ENCODE measurements at places on chromosomes 13 and 19.

GRCh38 chr13:59490651-59491050 lies 673.1 kb downstream of the DIAPH3 start:
- DNase-seq: no peak

GRCh38 chr19:30236587-30236986 lies 135.6 kb upstream of the ZNF536 start:
- no peak for DNase-seq

- no peak for DNase-seq
These were observed 190.8 kb downstream of the TEX29 start for GRCh38 chr13:111511219-111511732.

- DNase-seq: no peak
These were observed 9.3 kb upstream of the CPAMD8 start for GRCh38 chr19:17035842-17036424.

- DNase-seq: no peak
These were observed 1.3 kb downstream of the FARP1 start for GRCh38 chr13:98144027-98144741.

DNA sequence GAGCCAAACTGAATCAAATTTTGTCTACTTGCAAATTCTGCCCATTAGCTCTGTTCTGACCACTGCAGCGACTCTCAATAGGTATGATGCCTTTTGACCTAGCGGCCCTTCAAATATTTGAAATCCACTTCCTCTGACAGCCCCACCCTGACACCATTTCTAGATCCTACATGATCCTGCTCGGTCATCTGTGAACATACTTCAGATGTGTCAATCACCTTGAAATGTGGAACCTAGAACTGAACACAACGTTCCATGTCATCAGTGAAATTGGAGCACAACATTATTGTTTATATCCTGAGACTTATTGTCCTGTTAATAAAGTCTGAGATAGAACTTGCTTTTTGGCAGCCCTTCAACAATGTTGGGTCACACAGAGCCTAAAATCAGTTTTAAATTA lies 98.2 kb downstream of the UBL3 start:
- no peak for DNase-seq

GRCh38 chr13:99859178-99860177 lies 112.1 kb downstream of the ZIC5 start:
- no peak for DNase-seq

GRCh38 chr19:42059196-42059595 lies 10.8 kb downstream of the GRIK5 start:
- DNase-seq: no peak

GRCh38 chr13:66794340-66795031 lies 435.6 kb downstream of the PCDH9 start:
- no peak for DNase-seq

GRCh38 chr19:17861542-17862402 lies 2.1 kb downstream of the RPL18A start:
- no peak for DNase-seq

- DNase-seq: no peak
These were observed 55.4 kb upstream of the ZNF724 start for GRCh38 chr19:23305555-23305954.

- no peak for DNase-seq
These were observed 8.5 kb upstream of the EEF1AKMT1 start for GRCh38 chr13:20782116-20782708.

DNA sequence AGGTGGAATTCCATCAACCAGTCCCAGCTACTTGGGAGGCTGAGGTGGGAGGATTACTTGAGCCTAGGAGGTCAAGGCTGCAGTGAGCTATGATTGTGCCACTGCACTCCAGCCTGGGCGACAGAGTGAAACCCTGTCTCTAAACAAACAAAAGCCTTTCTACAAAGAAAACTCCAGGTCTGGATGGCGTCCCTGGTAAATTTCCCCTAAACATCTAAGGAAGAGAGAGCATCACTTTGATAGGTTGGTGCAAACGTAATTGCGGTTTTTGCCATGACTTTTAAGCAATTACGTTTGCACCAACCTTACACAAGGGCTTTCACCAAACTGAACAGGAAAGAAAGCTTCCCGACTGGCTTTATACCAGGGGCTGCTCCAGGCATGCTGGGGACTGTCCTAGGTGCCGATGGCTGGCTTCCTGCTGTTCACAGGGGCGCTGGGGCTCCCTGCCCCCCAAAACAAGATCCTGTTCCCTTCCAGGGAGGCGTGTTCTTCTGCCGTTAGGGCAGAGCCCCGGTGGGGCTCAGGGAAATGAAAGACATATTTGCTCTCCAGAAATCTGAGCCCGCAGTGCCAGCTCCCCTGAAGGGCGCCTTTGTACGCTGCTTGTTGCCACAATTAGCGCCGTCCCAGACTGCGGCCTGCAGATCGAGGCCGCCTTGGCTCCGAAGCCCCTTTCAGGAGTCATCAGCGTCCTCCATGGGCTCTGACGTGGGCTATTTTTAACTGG lies 38.7 kb upstream of the KLF2 start:
- no peak for DNase-seq

DNA sequence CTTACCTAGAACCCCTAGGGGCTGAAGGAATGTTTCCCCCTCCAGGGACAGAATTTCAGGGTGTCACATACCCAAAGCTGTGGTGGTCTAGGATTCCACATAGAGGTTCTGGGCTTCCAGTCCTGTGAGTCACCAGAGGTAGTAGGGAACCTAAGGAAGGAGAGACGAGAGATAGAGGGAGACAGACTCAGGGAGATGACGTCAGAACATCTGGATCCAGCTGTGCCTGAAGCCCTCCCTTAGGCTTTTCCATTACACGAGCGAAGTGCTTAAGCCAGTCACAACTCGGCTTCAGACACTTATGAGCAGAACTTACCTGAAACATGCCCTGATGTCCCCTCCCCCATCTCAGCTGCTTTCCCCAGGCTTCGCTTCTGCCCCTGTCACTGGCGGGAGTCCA lies 11.8 kb upstream of the SELENOW start:
- DNase-seq: no peak

DNA sequence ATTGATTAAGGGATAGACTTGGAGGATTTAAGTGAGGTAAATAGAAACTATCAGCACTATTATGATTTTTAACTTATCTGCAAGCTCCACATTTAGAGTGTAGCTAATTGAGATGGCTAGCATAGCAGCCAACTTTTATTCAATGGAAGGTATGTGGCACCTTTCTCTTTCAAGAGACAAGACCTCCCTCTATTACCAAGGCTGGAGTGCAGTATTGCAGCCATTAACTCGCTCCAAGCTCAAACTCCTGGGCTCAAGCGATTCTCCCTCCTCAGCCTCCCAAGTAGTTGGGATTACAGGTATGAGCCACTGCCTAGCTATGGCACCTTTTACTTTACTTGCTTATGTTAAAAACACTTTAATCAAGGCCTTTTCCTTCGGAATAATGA lies 8.2 kb downstream of the TPT1 start:
- DNase-seq: no peak

- DNase-seq: no peak
These were observed 599 bp downstream of the ZIC2 start for GRCh38 chr13:99982036-99982730.

GRCh38 chr19:15779756-15780476 lies 7.5 kb upstream of the OR10H5 start:
- peak; percentile 65 for DNase-seq

DNA sequence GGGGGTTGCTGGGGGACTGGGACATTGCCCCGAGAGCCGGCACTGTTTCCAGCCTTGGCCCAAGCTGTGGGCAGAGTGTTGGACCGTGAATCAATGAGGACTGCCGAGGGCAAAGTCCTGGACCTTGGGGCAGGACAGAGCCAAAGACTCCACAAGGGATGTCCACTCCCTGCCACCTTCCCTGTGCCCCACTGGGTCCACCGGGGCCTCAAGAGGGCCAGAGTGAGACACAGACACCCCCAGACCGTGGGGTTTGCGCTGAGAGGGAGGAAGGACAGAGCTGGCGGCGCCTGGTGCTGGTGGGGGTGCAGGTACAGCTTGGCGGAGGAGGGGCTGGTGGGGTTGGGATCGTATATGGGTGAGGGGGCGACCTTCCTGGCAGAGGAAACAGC lies 11.8 kb downstream of the MAST3 start:
- no peak for DNase-seq

DNA sequence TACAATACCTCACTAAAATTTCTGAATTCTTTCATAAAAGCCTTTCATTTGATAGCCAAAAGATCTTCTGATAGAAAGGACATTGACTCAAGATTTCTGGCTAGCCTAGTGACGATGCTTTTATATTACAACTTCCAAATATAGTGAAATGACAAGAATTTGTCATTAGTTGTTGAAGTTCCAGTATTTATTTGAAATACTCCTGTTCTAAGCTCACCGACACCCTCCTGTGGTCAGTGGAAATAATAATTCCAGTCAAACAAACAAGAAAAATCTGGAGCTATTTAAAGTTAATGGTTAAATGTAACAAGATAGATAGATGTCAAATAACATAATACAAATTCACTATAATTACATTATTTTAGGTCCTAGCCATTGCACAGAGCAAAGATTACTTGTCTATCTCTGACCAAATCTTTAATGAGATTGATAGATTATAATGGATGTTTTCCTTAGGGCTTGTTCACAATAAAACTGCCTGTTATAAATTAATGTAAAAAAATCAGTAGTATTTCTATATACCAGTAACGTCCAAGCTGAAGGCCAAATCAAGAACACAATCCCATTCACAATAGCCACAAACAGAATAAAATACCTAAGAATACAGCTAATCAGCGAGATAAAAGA lies 195.5 kb downstream of the RGCC start:
- no peak for DNase-seq

DNA sequence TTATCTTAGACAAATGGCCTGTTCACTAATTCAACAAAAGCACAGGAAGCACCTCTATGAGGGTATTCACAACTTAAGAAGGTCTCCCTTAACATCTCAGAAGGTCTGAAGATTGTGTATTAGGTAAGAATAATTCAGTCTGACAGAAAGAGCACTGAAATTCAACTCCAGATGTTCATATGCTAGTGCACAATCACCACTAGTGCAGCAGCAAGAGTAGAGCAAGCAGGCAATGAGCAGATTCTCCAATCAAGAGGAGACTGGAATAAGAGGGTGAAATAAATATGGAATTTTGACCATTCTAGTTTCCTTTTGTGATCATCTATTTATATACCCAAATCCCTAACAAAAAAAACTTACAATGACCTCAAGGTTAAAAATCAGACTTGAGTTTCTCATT lies 52.0 kb downstream of the MPHOSPH8 start:
- no peak for DNase-seq

DNA sequence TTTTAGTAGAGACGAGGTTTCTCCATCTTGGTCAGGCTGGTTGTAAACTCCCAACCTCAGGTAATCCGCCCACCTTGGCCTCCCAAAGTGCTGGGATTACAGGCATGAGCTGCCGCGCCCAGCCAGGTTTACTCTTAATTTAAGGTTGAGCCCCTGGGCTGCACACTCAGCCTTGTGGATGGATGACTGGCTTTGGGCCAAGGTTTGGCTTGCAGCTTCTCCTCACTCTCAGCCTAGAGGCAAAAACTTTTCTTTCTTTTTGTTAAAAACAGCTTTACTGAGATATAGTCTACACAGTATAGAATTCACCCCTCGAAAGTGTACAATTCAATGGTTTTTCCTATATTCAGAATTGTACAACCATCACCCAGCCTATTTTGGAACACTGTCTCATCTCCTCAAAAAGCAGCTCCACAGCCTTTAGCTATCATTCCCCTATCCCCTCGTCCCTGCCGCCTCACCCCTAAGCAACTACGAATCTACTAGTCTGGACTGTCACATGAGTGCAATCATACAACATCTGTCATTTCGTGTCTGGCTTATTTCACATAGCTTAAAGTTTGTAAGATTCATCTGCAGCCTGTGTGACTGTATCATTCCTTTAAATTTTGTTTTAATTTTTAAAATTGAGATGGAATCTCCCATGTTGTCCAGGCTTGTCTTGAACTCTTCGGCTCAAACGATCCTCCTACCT lies 14.5 kb upstream of the TSPAN16 start:
- DNase-seq: no peak

DNA sequence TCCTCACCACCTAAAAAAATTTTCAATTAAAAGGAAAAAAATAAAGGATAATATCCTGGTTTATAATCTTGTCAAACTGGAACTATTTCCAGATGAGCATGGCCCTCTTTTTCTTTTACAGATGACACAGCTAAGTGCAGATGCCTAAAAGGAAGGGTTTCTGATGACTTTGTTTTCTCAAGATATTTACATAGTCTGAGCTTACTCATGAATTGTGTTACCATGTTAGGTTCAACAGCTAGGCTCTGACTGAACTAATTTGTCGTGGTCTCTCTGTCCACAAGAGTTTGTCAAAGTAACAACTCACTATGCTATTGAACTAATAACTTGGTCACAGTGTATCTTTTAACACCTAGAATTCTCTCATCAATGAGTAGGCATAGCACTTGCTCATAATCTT lies 780.8 kb downstream of the GPC5 start:
- no peak for DNase-seq

DNA sequence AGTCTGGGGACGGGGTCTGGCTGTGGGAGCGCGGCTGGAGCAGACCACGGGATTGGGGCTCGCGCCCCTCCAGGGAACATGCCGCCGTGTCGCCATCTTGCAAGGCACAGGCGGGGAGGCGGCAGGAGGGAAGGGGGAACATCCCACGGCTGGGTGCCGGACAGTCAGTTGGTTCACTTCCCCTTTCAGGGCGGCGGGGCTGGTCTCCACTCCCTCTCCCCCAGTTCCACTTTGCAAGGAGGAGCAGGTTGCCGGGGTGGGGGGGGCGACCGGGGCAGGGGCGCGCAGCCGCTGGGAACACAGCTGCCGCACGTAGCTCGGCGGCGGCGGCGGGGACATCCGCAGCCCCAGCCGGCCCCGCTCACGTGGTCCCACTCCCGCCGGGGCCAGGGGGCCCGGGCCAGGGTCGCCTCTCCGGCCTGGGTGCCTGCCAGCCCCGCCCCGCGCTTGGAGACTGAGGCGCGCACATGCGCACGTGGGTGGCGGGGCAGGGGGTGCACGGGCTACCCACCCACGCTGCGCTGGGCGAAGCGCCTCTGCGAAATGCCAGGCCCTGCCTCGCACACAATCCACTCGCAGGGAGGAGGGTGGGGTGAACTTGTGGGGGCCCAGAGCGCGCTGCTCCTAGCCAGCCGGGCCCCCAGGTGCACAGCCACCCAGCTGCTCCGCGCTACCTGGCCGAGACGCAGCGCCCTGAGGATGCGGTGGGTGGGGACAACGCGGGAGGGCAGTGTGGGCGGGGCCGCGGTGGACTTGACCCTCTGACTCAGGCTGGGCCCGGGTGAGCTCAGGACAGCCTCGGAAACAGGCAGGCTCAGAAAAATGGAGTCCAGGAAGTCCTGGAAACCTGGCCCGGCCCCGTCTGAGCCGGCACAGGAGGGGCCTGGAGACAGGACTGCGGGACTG lies 6.4 kb downstream of the KLF16 start:
- DNase-seq: no peak

DNA sequence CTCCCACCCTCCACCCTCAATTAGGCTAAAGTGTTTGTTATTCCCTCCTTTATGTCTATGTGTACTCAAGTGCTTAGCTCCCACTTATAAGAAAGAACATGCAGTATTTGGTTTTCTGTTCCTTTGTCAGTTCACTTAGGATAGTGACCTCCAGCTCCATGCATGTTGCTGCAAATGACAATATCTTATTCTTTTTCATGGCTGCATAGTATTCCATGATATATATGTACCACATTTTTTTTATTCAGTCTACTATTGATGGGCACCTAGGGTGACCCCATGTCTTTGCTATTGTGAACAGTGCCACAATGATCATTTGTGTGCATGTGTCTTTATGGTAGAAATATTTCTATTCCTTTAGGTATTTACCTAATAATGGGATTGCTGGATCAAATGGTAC lies 114.3 kb downstream of the DLEU7 start:
- no peak for DNase-seq
